Stimulated activated CD8-positive, alpha-beta memory T cell treated with anti-CD3 and anti-CD28 coated beads, Interleukin-4, amount 100 ng/mL, for 1 hour (primary cell): ENCODE measurements at places on chromosomes 7 and 10.

- no peak for DNase-seq
Observed at GRCh38 chr10:87177-88080, 38.3 kb upstream of the TUBB8 start.

DNA sequence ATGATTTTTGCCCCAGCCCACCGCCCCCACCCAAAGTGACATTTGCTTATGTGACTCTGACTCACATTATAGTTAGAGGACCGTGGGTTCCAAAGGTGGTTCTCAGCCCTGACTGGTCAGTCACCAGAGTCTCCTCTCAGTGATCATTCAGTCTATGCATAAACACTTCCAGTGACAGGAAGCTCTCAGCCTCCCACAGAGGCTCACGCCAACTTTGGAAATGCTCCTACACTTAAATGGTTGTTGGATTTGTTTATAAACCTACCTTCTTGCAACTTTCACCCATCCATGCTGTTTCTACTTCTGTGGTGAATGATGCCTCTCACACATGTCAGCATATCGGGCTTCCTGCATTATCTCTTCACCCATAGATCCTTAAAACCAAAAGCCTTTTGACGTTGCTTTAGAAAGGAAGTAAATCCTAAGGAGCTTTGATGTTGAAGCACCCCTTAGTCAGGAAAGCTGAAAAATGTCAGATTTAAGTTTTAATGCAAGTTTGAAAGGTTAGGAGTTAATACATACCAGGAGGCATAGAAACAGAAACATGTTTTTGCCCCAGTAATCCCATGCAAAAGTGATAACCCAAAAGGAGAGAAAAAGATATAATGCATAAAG is 46.5 kb upstream of the FGL2 start:
- DNase-seq, result no peak

DNA sequence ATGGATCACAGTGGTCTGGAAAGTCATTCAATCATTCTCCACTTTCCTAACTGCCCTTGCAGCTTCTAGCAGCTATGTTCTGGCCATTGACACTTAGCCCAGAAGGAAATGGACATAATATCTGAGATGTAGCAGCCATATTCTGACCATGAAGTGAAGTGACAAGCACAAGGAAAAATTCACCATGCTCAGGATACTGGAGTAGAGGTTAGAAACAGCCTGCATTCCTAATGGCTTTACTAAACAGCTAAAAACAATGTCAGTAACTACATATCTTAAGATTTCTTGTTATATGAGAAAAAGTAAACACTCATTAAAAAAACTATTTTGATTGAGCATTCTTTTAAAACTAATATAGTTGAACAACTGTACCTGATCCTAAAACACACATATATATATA is 443.8 kb downstream of the MAGI2 start:
- no peak for DNase-seq

DNA sequence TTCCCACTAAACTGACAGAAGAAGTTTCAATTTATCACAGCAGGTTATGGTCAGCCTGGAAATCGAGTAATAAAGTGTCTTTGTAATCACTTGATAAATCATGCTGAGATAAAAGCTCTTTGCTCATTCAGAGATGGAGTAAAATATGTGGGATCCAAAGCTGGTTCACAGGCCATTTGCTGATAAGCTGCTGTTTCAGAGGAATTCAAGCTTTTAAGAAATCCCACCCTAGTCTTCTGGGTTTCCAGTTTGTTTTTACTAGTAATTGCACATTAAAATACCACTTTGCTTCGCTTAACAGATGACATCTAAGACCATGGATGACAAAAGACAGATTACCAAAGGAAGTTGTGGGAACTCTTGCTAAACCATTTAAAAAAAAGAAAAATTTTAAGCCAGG is 37.4 kb upstream of the CDK6 start:
- DNase-seq, result no peak

DNA sequence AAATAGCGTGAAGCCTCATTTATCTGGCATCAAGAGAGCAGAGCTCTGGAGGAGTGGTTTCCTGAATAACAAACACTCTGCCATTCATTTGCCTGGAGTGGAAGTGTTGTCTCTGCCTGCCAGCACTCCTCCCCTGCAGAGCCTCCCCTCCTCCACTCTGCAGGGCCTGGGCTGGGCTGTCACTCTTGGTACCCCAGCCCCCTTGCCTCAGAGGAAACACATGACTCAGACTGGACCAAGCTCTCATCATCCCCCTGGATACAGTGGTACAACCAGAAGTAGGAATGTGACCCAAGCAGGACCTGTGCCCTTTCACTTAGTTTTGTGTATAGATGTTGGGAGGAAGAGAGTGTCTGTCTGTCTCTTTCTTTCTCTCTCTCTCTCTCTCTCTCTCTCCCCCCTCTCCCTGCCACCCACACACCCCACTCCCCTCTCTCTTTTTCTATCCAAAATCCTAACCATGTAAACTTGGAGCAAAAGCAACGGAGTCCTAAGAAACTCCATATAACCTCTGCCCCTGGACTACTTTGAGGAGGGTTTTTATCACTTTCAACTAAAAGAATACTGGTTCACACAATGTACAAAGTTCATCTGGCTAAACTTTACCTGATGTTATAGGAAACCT is 43.9 kb downstream of the DOCK4 start:
- DNase-seq, result no peak

- DNase-seq, result no peak
Observed at GRCh38 chr10:3042589-3042988, 24.8 kb upstream of the PFKP start.

DNA sequence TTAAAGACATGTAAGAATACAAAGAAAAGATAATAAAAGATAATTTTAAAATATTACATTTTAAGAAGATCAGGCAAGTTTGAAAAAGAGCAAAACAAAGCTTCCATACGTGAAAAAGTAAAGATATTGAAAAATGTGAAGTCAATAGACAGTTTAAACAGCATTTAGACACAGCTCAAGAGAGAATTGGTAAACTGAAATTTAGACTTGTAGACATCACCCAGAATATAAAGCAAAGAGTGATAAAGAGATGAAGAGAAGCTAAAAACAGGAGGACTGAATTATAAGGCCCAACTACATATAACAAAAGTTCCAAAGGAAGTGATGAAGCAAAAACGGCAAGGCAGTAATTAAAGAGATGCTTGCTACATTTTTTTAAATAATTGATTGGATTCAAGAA is 13.8 kb downstream of the ADAM12 start:
- DNase-seq, result no peak

DNA sequence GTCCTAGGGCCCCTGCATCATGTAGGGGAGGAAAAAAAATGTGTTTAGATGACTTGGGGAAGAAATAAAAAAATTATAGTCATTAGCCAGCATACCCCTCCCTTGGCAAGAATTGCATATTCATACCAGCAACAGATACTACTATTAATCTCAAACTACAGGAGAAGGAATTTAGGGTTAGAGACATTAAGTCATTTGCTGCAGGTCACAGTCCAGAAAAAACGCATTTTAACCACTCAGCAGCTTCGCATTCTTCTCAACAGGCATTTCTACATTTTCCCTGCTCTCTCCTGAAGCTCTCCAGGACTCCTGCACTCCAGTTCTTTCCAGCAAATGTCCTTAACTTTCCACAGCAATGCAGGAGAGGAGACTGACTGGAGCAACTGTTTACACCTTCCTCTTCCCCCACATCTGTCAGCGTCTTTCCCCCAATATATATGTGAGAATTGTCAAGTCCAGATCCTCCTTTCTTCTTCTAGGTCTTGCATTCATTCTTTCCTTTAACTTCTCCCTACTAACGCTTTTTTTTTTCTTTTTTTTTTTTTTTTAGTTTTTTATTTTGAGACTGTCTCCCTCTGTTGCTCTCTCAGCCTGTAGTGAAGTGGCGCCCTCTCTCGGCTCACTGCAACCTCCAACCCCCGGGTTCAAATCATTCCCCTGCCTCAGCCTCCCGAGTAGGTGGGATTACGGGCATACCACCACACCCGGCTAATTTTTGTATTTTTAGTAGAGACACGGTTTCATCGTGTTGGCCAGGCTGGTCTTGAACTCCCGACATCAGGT is 35.6 kb downstream of the PRPS1L1 start:
- DNase-seq, result no peak

- DNase-seq, result no peak
Observed at GRCh38 chr10:77160679-77161078, 476.9 kb downstream of the KCNMA1 start.

DNA sequence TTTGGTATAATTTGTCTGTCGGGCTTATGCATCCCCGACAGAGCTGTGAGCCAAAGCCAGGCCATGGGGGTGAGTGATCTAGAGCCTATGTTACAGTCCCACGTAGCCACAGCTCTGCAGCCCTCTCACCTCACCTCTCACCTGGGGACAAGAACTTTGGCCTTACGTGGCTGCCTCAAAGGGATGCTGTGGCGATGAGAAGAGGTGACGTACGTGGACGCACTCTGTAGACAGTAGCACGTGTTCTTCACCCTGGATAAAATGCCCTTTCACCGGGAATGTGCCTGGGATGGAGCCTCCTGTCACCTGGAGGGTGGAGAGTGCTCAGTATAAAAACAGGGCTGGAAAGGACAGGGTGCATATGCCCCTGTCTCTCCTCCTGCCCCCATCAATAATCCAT is 5.5 kb downstream of the HKDC1 start:
- DNase-seq, result no peak

DNA sequence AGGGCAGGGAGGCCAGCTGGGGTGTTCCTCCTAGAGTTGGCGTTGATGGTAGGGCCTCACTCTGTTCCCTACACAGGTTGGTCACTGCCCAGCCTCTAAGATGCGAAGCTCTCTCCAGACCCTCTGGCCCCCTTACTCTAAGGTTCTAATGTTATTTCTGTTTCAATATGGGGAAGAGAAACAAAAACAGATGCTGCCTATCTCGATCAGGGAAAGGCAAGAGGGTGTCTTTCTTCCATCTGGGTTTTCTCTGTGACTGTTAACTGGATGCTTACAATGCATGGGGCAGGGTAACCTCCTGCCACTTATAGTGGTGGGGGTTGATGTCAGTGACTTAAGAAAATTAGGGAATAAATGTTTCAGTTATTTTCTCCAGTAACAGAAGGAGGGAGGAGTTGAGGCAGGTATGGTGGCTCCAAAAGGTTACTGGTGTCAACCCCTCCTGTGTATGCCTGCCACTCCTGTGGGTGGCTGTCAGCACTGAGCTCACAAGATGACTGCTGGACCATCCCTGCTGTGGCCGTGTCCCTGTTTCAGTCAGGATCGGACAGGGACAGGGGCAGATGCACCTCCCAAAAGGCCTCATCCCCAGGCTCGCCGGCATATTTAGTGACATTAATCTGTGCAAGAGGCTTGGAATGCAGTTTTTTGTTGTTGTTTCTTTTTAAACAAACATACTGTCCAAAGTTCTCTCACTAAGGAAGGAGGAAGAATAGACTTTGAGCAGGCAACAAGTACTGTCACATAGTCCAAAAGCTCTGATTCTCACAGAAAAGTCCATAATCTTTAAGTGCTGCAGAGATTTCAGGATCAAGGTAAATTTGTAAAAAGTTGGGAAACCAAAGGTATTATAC is 39.6 kb upstream of the SYPL1 start:
- no peak for DNase-seq

DNA sequence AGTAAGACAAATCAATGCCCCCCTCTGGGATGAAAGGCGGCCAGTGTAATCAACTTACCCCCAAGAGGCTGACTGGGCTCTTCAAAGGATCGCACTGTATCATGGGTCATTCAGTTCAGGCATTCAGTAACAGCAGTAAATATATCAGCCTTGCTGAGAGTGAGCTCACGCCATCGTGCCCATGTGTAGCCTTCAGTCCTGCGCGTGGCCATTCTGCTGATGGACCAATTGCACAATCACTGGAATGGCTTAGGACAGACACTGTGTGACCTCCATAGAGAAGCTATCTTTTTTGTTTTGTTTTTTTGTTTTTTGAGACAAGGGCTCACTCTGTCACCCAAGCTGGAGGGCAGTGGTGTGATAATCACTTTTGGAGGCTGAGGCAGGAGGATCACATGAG is 9.1 kb upstream of the PRKRIP1 start:
- no peak for DNase-seq
